Pulmonary artery endothelial cell (primary cell): ENCODE measurements at places on chromosomes 5 and 9.

- no peak for DNase-seq
Observed at GRCh38 chr9:18761742-18762300, 271.2 kb downstream of the SAXO1 start.

DNA sequence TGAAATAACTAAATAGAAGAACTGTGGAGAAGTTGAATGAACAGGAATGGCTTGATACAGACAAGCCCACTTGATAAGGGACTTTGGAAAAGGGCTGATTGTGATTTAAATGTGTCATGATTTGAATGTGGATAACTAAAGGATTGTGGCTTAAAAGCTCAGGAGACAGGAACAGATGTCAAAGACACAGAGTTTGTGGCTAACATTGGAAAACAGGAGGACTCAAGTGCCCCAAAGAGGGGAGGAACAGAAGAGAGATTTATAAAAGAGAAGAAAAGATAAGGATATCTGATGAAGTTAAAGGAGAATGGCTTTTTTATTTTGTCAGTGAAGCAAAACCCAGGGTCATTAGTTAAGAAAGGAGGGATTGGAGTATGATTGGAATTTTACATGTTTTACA, 124.2 kb upstream of the TRPM3 start:
- DNase-seq: no peak

DNA sequence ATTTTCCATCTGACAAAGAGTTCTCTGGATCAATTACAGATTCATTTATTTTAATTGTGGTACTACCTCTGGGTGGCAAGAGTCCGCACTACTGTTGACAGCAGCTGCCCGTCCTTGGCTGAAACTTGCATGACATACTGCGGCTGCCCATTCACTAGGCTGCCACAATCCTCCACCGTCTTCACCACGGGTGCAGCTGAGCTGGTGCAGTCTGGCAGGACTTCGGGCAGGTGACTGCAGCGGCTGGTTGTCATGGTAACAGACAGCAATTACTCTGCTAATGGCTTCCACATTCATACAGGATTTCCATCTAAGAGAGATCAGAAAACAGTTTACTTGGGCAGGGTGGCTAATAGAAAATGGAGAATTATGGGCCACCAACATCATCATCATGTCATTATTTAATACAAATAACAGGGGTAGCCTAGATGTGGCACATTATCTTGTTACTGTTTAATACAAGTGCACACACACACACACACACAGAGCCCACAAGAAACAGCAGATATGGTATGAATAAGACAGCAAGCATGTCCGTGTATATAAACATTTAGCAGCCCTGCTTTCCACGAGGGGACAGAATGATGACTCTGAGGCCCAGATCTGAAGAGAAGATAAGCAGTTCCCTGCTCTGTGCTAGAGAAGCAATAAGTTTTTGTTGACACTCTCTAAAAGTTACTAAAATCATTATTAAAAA, 112.3 kb downstream of the MARCHF3 start:
- DNase-seq: no peak

DNA sequence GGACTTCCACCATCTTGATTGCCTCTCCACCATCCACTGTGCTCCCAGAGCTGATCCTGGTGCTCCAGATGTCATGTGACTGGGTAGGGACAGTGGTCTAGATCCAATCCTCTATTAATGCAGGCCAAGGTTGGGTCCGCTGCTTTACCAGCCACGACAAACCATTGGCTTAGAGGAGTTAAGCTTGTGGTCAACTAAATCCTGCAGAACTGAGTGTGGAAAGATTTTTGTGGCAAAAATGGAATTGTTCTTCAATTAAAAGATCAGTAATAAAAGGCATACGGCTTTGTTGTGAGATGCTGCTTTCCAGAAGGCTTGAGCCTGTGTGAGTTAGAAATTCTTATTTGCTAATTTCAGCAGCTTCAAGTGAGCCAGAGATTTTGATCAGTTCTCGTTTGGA, 30.7 kb downstream of the SLC1A3 start:
- DNase-seq: no peak

DNA sequence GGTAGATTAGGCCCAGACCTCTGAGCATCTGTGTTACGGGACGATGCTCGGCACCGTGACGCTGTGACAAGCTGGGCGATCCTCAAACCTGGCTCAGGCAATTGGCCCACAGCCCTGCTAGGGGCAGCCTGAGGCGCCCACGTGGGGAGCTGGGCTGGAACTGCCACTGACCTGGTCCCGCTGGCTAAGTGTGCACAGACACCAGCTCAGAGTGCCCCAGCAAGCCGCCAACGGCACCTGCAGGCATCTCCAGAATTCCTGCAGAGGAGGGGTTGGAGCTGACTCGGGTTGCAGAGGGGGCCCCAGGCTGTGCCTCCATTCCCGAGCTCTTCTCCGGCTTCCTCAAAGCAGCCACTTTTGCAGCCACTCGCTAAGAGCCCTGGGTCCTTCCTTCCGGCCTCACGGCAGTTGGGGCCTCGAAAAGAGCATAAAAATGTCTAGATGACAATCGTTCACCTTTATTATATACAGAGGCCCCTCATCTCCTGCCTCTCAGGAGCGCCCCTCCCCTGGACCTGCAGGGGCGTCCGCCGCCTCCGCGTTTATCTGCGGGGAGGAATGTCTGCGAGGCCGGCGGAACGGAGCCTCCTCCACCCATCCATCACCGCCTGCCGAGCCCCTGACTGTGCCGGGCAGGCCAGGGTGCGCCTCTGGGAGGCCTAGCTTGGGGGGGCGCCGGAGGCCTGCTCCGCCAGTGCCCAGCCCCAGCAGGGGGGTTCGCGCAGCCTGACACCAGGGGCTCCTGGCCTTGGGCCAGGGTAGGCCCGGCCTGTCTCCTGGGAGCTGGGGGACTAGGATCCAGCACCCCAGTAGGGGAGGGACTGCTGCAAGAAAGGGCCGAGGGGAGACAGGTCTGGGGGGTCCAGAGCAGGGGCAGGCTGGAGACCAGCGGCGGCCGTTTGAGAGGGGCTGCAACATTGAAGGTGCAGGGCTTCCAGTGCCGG, 144.9 kb downstream of the BARX1 start:
- no peak for DNase-seq

GRCh38 chr9:89358376-89358916, 40.1 kb downstream of the SECISBP2 start:
- no peak for DNase-seq

DNA sequence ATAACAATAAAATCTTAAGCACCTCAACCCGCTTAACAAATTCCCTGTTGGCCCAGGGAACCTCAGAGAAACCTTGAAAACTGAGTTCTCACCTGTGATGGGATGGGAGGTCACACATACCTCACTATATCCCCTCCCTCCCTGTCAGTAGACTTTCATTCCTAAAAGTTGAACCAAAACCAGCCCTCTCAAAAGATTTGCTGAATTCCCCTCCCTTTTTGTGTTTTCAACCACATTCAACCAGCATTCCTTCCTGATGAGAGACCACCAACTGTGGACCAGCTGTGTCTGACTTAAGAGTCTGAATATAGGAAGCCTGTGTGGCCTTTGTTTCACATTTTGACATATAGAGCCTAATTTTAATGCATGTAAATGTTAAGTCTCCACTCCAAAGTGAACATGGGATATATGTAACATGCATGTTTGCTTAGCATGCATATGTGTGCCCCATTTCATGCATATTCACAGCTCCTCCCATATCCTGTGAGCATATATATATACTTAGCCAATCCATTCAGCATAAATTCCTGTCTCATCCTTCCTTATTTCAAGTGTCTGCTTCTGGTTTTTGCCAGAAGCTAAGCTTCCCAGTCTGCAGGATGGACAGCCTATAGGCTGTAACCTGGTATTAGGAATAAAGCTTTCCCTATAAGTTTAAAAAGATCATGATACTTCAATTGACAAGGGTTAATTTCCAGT, 604.6 kb downstream of the PTPRD start:
- DNase-seq: no peak

GRCh38 chr9:13816837-13817236, 497.1 kb downstream of the NFIB start:
- DNase-seq: no peak

GRCh38 chr5:178695556-178695955, 34.9 kb downstream of the ZNF354A start:
- DNase-seq: no peak

GRCh38 chr5:149201121-149201637, 59.9 kb downstream of the ABLIM3 start:
- DNase-seq: no peak

GRCh38 chr5:6567068-6567467, 65.8 kb downstream of the NSUN2 start:
- no peak for DNase-seq

DNA sequence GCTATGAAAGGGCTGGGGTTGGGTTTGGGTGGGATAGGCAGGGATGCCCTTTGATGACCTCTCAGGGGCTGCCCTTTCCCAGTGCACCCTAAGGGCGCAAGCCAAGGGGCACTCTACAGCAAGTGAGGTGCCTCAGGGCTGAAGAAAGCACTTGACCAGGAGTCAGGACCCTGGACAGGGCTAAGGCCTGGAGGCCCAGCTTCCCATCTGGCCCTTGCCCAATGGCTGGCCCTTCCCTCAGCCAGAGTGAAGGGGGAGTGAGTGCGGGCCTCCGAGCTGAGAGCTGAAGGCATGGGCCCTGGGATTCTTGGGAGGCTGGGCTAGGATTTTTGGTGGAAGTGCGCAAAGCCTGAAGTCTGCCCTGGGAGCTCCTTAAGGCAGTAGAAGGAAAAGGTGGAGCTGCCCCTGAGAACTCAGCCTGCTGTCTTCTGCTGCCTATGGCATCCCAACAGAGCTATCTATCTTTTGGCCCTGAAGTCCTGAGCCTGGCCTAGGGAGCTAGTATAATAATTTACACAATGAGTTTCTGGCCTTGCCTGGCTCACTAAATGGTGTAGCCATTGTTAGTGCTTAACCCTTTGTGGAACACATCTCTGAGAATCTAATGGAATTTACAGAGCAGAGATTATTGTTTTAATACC, 16.4 kb downstream of the JADE2 start:
- DNase-seq: no peak

DNA sequence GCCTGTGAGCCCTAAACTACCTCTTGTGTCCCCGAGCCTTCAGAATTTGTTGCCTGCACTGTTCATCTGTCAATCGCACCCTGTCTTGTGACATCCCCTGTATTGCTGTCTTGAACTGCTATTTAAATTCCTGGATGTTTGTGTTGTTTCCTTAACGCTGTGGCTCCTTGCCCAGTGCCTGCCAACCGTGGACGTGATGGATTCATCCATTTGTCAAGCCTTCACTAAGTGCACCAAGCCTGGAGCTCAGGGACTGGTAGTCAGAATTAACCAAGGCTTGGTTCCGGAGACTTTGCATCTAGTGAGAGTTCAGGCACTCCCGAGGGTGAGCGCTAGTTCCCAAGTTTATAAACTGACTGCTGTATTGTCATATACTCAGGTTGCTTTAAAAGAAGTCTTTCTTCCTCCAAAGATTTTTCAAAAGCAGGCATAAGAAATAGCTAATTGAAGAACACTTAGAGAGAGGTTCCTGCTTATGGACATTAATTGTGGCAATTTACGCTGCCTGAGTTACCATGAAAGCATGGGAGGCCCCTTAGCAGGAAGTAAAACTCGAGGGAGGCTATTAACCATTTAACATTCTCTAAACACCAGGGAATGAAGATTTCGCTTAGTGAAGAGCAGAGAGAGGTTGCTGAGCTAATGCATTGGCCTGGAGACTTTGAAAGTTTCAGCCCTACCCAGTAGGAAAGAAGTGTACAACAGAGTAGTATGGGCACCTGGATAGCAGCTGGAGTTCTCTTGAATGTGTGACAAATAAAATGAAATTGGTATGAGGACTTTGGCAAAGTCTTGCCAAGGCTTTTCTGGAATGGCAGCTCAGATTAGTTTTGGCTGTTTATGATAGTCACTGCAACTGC, 29.0 kb downstream of the RGS3 start:
- DNase-seq: no peak

- no peak for DNase-seq
Observed at GRCh38 chr5:160638161-160638742, 213.8 kb downstream of the ATP10B start.

DNA sequence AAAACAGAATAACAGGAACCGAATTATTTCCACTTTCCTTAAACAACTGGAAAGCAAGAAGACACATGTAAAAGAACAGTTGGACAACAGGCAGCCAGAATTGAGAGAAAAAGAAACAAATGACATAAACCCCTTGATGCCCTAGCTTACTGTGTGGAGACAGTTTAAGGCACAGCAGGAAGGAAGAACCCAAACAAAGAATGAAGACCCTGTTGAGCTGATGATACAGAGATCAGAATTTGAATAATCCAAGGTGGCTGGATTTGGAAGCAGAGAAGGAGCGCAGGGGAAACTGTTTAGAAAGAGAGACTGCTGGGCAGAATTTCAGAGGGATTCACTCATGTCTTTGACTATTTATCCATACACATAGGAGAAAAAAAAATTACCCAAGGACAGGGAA, 316.3 kb upstream of the POU5F2 start:
- DNase-seq: no peak

DNA sequence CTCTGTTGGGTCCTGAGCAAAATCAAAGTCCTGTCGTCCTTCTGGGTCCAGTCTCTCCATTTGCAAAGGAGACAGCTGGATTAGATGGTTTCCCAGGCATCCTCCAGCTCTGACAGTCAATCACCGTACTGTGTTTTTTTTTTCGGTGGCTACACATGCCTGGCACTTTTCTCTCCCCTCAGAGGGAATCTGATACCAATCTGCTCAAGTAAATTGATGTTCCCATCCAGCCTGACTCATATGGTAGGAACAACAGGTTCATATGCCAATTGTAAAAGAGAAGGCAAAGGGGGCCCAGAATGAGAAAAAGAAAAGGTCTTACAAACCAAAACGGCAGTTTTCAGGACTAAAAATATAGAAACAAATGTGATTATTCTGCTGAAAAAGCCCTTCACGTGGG, 1.2 kb downstream of the FBXO10 start:
- no peak for DNase-seq

- DNase-seq: no peak
Observed at GRCh38 chr5:6752236-6752635, 39.0 kb downstream of the TENT4A start.

DNA sequence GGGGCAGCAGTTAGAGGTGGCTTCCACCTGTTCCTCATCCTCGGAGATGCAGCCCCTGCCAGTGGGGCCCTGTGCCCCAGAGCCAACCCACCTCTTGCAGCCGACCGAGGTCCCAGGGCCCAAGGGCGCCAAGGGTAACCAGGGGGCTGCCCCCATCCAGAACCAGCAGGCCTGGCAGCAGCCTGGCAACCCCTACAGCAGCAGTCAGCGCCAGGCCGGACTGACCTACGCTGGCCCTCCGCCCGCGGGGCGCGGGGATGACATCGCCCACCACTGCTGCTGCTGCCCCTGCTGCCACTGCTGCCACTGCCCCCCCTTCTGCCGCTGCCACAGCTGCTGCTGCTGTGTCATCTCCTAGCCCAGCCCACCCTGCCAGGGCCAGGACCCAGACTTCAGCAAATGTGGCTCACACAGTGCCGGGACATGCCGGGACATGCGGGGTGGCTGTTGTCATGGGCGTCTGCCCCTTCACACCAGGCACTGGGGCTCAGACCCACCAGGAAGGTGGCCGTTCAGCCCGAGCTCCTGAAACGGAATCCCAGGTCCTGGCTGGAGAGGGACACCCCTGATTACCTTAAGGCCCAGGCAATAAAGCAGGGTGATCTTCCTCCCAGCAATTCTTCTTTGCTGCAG, 841 bp downstream of the CYSRT1 start:
- DNase-seq: no peak

GRCh38 chr5:78472469-78473106, 112.2 kb downstream of the SCAMP1 start:
- DNase-seq: no peak

GRCh38 chr5:80764786-80765185, 110.0 kb upstream of the DHFR start:
- no peak for DNase-seq

GRCh38 chr5:145834917-145835847, at the start of gene PRELID2:
Gene PRELID2, minus strand, starts transcription at chr5:145835342. Its CDS starts 91 bp downstream, at chr5:145835251.
- DNase-seq: peak; percentile 62

GRCh38 chr5:78364005-78364404, 3.6 kb downstream of the SCAMP1 start:
- no peak for DNase-seq

GRCh38 chr5:139462586-139463276, at the start of gene ECSCR:
Gene ECSCR, minus strand, starts transcription at chr5:139462743. Its CDS starts 73 bp downstream, at chr5:139462670.
- DNase-seq: peak; percentile 79
